ENCODE measurements at places on chromosomes 5 and 9.
A peak's percentile ranks its signal among the peaks of the same experiment; 100 is the strongest.

GRCh38 chr5:87210743-87211142 lies 56.9 kb upstream of the RASA1 start:
- DNase-seq = peak; percentile 76

DNA sequence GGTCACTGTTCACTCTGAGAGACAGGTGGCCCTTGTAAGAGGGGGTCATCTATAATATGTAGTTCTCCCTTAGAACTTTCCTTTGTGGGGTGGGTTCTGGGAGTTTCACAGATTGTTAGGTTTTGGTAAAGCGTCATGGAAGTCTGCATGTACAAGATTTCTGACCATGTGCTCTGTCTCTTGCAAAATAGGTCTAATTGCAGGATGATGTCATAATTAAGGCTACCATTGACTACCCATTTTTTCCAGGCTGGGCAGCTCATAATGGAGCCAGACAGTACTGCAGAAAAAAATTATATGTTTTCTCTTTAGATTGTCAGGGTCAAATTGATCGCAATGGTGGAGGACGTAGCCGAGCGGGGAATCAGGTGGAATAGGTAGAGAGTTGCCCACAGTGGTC lies 3.7 kb upstream of the GM2A start:
- no peak for DNase-seq

DNA sequence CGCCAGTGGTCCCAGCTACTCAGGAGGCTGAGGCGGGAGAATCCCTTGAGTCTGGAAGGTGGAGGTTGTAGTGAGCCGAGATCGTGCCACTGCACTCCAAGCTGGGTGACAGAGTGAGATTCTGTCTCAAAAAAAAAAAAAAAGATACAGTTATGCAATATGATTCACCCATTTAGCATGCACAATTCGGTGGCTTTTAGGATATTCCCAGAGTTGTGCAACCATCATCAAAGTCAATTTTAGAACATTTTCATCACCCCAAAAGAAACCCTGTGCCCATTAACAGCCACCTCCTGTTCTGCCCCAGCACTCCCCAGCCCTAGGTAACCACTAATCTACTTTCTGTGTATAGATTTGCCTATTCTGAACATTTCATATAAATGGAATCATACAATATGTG lies 4.3 kb upstream of the DHFR start:
- no peak for DNase-seq

- no peak for DNase-seq
These were observed 335.8 kb downstream of the GADD45G start for GRCh38 chr9:89940625-89941024.

- DNase-seq = no peak
These were observed 7.3 kb upstream of the RAI14 start for GRCh38 chr5:34648840-34649158.

DNA sequence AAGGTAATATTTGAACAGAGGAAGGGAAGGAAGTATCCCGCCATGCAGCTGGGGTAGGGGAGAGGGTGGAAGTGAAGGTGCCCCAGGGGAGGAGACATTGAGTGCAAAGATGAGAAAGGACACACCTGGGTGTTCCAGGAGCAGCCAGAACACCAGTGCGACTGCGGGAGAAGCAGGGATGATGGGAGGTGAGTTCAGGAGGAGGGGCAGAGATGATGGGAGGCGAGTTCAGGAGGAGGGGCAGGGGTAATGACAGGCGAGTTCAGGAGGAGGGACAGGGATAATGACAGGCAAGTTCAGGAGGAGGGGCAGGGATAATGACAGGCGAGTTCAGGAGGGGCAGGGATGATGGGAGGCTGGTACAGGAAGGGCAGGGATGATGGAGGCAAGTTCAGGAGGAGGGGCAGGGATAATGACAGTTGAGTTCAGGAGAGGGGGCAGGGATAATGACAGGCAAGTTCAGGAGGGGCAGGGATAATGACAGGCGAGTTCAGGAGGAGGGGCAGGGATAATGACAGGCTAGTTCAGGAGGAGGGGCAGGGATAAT lies 17.2 kb upstream of the SPOCK1 start:
- DNase-seq = no peak

Data from LNCaP clone FGC (cell line).